ENCODE measurements at places on chromosomes 2 and 18.
A peak's percentile ranks its signal among the peaks of the same experiment; 100 is the strongest.

GRCh38 chr2:66874411-66874810 lies 439.5 kb downstream of the MEIS1 start:
- DNase-seq = no peak

DNA sequence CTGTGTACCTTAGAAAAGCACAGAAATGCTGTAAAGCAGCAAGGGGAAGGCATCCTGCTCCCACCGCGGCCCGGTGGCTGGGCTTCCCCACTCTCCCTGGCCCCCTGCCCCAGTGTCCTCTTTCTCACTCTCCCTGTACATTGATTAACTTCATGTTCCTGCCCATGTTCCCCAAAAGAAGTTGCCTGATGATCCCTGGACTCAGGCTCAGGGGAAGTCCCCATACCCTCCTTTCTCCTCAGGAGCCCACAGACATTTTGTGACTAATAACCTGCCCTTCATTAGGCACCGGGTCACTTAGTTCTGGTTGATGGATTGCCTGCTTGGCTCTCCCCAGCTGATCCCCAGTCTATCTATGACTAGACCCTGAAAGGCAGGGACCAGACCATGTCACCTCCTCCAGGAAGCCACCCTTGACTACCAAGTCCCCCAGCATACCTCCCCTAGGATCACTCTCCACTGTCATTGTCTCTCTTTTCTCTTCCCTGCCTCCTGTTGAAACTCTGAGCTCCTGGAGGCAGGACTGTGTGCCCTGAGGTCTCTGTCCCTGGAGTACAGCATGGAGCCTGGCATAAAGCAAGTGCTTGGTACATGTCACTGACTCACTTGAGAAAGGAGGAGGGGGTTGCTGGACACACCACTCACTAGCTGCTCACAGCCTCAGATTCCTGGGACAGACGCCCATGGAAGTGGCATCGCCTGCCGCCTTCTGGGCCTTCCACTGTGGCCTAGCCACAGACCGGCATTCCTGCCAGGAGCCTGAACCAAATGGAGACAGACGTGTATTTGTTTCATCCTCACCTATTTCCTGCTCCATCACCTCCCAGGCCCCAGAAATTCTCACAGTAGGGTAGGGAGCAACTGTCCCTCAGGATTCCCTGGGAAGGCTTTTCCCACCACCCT lies 13.5 kb downstream of the MALL start:
- no peak for DNase-seq

DNA sequence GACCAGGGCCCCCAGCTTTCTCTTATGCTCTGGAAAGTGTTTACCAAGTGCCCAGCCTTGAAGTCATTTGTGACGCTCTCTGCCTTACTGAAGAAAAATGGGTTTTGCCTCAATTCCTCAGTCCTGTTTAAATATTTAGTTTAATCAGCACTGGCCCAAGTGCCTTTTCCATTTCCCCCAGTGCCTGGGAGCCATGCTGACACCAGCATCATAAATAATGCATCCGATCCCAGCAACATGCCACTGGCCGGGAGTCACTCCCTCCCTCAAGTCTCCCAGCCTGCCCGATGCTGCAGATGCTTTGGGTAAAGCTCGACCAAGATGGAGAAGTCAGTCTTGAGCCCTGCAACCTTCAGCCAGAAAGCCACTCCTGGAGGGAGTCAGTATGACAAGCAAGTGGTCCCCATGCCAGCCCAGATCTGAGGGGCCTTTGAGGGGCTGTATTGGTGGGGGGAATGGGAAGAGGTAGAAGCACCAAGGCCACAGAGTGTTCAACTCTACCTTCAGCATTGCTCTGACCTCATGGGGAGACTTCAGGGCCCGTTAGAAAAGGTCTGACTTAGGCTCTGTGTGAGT lies 12.0 kb upstream of the MTA3 start:
- no peak for DNase-seq

- no peak for DNase-seq
These were observed 145.2 kb upstream of the TPO start for GRCh38 chr2:1268034-1268433.

DNA sequence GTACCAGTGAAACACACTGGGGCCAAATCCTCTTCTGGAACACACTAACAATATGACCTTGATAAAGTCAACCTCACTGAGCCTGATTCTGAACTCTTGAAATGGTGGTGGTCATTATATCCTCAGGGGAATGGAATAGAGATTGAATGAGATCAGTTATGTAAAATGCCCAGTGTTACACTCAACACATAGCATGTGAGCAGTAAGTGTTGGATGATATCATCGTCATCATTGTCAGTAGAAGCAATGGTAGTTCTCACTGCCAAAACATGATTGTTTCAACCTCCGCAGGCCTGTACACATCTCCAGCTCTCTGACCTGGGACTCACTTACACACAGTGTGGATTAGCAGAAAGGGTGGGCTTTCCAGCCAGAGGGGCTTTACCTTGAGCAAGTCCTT lies 5.5 kb upstream of the ST8SIA3 start:
- no peak for DNase-seq

DNA sequence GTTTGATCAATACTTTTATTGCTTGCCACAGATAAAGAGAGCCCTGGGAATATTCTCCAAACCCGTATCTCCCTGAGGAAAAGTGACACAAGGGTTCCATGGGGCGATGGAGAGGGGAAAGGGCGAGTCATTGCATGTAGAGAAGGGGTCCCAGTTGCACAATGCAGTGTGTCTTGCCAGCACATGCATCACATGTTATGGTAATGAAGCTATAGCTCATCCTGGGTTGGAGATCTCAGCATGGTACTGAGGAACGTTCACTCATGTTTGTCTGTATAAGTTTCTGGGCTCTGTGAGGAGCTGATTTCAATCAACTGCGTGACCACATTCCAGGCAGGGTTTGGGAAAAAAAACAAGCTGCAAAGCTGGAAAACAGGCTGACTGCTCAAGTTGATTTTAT lies 220.7 kb upstream of the MC4R start:
- DNase-seq = no peak

DNA sequence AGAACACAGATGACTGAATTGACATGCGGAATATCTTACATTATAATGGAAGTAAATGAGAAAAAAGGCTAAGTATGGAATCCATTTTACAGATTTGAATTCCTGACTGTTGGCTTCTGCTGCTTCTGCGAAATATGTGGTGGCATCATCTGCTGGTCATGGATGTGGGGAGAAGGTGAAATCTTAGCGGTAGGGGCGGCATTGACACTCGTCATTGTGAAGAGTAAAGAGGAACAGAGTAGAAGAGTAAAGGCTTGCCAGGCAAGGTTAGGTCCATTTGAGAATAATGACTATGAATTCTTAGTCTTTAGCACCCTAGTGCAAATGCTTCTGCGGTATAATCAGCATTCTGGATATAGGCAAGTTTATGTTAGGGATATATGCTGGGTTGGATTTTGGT lies 32.4 kb downstream of the ACTR3 start:
- DNase-seq = no peak

GRCh38 chr18:71252351-71252865 lies 963.6 kb downstream of the SOCS6 start:
- no peak for DNase-seq

DNA sequence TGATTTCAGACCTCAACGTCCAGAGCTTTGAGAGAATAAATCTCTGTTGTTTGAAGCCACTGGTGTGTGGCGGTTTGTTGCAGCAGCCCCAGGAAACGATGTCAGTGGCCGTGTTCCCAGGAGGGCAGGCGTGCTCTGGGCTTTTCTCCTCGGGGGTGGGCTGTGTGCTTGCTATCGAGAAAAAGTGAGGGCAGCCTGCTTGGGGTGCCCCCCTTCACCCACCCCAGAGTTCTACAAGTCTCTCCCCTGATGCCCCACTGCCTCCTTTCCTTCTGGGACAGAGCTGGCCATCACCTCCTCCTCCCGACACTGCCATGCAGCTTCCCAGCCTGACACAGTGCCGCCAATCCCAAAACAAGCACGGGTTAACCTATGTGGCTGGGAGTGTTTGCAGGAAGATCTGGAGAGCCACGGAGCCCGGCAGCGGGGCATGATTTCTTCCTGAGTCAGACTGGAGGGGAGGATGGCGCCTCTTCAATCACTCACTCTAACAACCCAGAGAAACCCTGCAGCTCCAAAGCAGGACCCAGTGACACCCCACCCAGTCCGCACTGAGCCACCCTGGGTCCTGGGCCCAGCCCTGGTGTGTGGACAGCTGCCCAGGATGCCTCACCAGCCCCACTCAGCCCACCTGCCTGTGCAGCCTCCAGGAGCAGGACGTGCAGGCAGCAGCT lies 213.7 kb upstream of the RAB6C start:
- no peak for DNase-seq

DNA sequence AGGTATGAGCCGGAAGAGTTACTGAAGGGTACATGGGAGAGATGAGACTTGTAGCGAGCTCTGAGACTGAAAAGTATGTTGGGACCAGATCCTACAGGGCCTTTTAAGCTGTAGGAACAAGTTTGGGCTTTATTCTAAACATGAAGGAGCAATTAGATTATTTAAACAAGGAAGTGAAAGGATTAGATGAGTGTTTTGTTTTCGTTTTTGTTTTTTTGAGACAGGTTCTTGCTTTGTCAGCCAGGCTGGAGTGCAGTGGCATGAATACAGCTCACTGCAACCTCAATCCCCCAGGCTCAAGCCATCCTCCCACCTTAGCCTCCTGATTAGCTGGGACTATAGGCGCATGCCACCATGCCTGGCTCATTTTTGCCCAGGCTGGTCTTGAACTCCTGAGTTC lies 110.7 kb downstream of the C1D start:
- no peak for DNase-seq

GRCh38 chr2:8684878-8685696 lies 3.2 kb downstream of the ID2 start:
- peak; percentile 75 for DNase-seq

DNA sequence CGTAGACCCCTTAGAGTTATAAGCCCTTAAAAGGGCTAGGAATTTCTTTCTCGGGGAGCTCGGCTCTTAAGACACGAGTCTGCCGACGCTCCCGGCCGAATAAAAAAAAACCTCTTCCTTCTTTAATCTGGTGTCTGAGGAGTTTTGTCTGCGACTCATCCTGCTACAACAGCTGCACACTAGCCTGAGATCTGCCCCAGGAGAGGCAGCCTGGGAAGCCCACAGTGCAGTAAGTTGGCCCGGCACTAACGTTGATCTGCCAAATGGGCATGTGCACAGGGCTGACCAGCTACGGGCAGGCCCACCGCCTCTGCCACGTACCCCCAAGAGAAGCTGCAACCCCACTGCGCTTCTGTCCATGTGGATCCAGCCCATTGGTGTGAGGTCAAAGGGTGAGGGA lies 8.4 kb upstream of the LIMS2 start:
- DNase-seq = no peak

GRCh38 chr18:3305354-3305762 lies 43.4 kb downstream of the MYL12B start:
- no peak for DNase-seq

- DNase-seq = no peak
These were observed 820 bp downstream of the MTCL1 start for GRCh38 chr18:8705961-8706790.

DNA sequence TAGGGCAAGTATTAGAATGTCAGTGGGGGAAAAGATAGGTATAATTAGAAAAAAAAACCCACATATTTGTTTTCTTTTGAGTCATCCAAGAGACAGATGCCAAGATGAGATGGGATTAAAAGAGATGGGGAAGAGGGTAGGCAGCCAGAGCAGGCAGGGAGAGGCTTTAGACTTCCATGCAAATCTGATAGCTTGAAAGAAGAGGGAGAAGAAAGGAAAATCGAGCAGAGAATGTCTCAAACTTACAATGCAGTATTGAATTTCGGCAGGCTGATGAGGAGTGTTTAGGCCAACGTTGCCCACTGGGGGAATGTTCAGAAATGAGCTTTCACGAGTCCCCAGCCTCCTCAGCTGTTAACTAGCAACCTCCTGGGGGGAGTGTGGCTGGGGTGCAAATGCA lies 91.3 kb downstream of the SPATS2L start:
- no peak for DNase-seq

GRCh38 chr2:241692448-241692847 lies 5.8 kb upstream of the DTYMK start:
- DNase-seq = no peak

DNA sequence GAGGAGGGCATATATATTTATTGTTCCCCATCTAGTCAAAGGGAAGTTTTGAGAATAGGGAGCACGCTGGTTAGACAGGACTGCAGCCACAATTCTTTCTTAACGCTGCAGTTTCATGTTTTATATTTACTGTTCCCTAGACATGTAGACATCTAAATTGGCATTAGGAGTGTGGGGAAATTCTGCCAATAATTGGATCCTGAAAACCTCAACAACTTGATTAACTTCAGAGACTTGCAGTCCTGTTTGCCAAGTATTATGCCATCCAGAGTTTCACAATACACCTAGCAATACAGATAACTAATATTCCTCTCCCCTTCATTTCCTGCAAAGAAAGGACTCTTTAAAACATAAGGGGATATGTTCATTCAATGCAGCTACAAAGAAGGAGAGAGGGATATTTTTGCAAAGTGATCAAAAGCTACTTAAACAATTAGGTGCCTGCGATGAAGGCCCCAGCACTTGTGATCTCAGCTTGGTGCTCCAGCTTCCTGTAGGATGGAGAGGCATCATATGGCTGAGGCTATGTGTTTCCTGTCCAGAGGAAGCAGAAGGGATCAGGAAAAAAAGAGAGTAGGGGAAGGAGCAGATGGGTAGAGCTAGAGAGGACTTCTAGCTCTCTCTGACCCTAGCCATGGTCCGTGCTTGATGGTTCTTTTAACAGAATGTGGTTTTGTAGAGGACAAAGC lies 264.4 kb downstream of the MTX2 start:
- DNase-seq = no peak

DNA sequence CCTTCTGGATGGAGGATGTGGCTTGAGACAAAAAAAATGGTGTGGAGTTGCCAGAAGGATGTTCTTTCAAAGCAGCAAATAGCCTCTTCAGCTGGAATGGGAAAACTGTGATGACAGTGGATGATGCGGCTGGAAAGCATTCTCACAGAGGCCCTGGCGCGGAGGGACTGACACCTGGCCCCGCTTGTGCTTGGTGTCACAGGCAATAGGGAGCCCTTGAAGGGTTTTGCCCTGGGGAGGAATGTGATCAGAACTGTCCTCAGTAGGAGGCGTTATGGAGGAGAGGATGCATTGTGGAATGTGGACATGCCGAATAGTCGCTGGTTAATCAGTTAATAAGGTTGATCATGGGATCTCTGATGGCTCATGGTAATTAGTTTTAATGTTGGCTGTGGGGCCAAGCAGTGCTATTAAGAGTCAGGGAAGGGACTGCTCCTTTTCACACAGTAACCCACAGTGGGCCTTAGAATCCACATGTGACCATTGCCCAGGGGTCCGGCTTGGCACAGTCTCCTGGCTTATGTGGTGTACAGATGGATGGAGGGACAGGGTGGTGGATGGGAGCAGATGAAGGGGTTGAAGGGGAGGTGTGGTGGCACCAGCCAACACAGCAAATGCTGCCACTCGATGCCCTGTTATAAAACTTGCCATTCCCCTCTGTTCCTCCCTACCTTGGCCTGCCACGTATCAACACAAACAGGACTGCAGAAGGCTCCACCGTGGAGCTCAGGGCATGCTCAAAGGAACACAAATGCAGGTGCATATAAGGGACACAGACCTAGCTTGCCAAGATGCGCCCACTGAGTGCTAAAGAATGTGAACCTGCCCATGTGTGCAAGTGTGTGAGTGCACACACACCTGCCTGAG lies 71.7 kb downstream of the CIB4 start:
- no peak for DNase-seq
